GOT3 (cell line): ENCODE measurements at places on chromosomes 16 and 17.
A peak's percentile ranks its signal among the peaks of the same experiment; 100 is the strongest.

GRCh38 chr16:87192452-87193073, 124.6 kb downstream of the C16orf95 start:
- no peak for DNase-seq

GRCh38 chr16:4680673-4681470, 12.5 kb upstream of the NUDT16L1 start:
- DNase-seq = no peak

DNA sequence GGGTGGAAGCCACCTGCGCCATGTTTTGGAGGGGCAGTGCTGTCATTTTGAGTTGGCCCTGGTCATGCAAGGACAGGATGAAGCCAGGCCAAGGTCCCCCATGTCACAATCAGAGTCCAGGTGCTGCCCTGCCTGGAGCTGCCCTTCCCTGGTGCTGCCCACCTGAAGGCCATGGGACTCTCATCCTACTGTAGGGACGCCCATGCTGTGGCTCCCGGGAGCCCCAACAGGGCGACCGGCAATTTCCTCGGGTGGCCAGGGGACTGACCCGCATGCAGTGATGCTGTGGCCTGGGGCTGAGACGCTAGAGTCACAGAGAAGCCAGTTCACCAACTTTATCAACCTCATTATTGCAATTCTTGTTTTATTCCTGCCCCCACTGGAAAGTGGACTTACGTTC, 8.0 kb downstream of the CCL17 start:
- DNase-seq = no peak

DNA sequence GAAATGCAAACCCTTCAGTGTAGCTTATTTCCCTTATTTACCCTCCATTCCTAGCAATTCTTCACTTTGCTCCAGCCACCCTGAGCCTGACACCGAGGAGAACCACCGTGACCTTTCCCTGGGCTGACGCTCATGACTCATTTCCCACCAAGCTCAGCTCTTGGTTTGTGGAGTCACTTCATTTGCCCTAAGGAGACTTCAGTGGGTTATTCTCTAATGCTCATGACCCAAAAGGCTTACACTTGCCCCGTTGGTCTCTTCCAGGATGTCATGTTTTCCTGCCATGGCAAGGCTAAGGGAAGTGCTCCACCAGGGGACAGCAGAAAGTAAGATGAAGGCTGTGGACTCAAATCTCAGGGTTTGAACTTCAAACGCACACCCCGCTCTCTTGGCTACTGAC, 161.0 kb downstream of the CBLN1 start:
- DNase-seq = no peak

- no peak for DNase-seq
These were observed 240.3 kb upstream of the TBX2 start for GRCh38 chr17:61159221-61159814.

GRCh38 chr16:48822431-48822830, 212.5 kb upstream of the N4BP1 start:
- DNase-seq = no peak

GRCh38 chr17:16023881-16024280, 24.3 kb downstream of the TTC19 start:
- DNase-seq = no peak

DNA sequence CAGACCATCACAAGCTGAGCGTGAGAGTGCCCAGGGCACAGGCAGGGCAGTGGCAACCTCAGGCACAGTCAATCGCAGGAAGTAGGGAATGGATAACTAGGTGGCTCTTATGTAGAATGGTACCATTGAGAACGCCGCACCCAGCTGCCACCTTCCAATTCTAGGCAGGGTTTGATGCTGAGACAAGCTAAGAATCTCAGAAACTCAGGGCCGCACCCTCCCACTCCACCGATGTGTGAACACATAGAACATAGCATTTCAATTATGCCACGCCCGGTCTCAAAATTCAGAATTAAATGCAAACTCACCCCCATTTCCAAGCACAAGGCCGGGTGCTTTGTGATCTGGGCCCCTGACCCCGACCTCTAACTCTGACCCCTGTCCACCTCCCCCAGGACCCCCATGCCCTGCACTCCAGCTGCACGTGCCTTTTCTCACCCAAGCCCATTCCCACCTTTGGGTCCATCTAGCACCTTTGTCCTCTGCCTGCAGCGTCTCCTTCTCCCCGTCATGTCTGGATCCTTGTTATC, 178.4 kb downstream of the C16orf95 start:
- no peak for DNase-seq

GRCh38 chr17:39306509-39307212, 80.9 kb upstream of the STAC2 start:
- no peak for DNase-seq

DNA sequence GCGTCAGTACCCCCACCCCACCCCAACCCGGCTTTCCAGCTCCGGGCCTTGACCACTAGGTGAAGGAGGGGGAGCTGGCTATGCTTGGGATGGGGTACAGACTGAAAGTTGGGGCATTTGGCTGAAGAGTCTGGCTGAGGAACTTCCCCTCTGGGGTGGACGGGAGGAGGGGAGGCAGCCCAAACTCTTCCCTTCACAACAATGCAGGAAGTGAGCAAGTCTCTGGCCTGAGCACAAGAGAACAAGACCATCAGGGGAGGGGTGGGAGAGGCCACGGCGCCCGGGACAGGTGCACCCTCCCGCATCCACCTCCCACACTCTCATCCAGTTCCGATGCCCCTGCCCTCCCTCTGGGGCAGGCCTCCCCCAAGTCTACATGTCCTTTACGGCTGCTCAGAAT, 5.6 kb downstream of the USH1G start:
- DNase-seq = no peak

GRCh38 chr17:59572301-59572924, 7.0 kb downstream of the DHX40 start:
- no peak for DNase-seq

DNA sequence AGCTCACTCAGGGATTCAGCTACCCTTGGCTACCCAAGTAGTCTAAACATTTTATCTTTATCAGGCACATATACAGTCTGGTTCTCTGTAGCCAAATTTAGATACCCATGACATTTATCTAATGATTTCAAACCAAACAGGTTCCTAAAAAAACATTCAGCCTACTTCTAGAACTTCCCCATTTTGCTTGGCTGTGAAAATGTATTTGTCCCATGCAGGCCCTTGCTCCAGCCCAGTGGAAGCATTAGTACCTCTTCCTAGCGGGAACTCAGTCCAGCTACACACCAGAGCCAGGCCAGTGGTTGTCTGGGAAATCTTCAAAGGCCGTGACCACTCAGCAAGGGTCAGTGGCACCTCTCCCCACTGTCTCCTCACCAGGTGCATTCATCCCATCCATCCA, 26.2 kb upstream of the NAGLU start:
- DNase-seq = no peak

DNA sequence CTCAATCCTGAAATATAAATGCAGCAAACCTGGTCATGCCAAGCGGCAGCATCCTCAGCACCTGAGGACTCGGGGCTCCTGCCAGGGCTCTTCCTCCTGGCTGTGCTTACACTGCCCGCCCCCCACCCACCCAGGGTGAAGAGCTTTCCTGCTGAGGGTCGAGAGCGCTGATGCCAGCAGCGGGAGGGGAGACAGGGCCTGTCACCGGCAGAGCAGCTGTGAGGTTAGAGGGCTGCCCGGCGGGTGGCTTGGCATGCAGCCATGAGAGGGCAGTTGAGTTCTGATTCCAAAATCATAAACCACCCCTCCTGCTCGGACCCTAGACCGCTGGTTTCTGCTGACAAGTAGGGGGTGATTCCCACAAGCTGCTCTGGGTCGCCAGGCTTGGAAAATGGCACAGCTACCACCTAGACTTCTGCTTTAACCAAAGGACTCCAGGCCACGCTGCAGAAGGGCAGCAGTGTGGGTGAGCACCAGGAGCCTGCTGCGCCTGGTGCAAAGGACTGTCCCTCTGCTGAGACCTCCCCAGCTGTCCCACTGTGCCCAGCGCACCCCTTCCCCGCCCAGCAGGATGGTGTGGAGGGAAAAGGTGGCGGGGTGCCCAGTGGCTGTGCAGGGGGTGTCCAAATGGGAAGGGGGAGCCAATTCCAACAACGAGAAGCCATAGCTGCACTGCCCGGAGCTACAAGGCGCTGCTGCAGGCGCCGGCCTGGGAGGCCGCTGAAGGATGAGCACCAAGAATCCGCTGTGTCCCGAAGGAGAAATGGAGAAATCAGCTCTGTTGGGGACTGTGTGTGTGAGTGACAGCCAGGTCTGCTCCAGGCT, 26.6 kb downstream of the MXRA7 start:
- DNase-seq = no peak

DNA sequence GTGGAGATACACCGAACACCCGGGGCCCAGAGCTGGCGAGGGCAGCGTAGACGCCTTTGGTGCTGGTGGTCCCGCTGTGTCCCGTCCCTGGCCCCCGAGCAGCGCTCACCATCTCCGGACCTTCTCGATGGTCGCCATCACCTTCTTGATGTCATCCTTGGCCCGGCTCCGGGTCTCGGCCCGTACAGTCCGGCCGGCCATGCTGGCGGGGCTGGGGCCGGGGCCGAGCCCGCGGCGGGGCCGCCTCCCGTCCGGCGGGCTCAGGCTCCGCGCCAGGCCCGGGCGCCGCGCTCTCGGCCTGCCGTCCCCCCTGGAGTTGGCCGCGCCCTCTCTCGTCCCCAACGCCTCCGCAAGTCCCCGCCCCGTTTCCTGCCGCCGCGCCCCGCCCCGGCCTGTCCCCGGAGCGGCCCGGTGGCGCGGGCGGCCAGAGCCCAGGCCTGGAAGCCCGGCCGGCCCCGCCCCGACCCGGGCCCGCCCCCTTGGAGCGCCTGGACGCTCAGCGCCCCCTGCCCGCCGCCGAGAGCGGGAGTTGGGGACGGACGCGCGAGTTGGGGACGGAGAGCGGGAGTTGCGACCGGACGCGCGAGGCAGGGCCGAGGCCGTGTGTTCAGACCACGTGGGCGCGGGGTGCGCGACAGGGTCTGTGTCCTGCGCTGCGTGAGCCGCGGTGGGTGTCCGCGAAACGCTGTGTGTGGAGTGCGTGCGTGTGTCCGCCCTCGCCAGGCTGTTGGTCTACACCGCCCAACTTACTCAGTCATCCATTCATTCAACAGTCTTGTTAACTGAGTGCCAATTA, at the start of gene BCL7C:
TSS of gene BCL7C (minus strand) at position 334 of the 796 bp plus-strand sequence. CDS start at position 201, 133 bp downstream.
- peak; percentile 62 for DNase-seq

GRCh38 chr17:13086142-13086769, 68.4 kb upstream of the ELAC2 start:
- no peak for DNase-seq

GRCh38 chr17:12519956-12520594, 145.6 kb upstream of the MYOCD start:
- DNase-seq = no peak

DNA sequence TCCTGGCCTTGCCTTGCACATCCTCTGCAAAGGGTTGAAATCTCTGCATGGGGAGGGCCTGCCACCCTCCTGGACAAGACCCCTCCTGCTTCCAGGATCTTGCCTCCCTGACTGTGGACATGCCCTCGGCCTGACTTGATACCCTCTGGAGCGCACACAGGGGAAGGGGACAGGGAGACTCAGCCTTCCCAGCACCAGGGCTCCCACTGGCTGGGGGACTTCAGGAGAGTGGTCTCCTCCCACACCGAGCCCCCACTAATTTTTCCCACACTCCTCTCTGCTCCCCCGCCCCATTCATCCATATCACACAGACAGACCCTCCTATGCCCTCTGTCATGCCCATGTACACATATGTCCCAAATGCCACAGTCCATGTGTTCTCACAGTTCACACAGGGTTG, 14.3 kb downstream of the SGCA start:
- DNase-seq = no peak

- no peak for DNase-seq
These were observed 273.9 kb upstream of the MAF start for GRCh38 chr16:79874391-79874790.

GRCh38 chr17:61449707-61450640, 2.2 kb upstream of the TBX4 start:
- no peak for DNase-seq

DNA sequence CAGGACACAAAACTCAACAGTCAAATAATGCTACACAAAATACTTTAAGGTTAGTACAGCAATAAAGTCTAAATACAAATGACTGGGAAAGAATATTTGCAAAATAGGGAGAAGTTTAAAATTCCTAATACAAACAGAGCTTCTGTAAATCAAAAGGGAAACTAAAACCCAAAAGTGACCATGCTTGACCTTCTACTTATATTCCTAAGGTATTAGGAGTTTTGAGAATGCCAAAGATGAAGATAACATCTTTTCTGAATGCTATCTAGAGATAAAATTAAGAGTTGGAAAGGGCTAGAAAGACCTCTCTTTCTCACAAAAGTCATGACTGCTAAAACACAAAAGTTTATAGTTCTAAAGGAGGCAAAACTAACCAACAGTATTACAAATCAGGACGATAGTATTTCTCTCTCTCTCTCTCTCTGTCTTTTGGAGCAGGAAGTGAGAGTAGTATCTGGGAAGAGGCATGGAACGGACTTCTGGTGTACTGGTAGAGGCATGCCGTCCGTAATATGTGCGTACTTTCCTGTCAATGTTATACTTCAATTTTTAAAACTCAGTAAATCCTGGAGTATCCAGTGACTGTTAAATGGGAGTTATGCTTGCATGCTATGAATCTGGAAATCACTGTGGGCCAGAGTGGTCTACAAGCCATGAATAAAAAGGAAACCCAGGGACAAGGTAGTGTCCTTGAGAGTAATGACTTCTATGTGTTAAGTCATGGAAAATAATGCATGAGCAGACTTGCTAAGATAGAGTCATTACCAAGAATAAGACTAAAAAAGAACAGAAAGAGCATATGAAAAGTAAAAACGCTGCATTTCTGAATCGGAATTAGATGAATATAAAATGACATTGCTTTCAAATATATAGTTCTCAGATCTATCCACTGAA, 49.7 kb upstream of the ANKFY1 start:
- no peak for DNase-seq

- no peak for DNase-seq
These were observed 611.4 kb upstream of the CDH5 start for GRCh38 chr16:65754820-65755691.

- DNase-seq = no peak
These were observed 3.8 kb upstream of the NGFR start for GRCh38 chr17:49491192-49491769.

DNA sequence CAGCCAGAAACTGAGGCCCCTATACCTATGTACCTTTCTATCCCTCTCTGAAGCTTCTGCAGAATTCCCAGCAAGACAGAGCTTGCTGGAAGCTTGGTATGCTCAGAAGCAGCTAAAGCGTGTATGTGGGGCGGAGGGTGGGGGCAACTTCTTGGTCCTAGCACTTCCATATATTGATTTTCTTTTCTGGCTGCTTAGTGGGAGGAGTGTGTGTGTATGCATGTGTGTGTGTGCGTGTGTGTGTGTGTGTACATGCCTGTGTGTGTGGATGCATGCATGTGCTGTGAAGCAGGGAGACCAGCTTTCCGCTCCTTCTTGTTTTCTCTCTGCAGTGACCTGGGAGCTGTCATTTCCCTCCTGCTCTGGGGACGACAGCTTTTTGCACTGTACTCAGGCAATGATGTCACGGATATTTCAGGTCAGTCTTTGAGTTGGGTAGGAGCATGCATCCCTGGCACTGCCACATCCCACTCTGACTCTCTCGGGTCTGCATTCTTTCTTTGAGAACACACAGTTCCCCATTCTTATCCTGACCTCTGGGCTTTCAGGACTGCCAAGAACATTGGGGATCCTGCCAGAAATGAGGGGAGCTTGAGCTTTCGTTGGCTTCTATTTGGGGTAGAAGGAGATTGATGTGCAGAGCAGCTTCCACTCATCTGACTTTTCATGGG, 10.7 kb downstream of the HPR start:
- no peak for DNase-seq
